ENCODE measurements at places on chromosomes 13 and 19. TPM values are rescaled to one million over a fixed set of nuclear protein-coding genes. Genes with fewer than 3 reads are reported as not detected.

The C13orf46 gene
- total RNA-seq, result under 0.01 TPM

The RDH8 gene
- not detected for total RNA-seq

The ATP8B3 gene
- 1.2 TPM for total RNA-seq

The C1QTNF9 gene
- not detected for total RNA-seq

The RFPL4A gene
- total RNA-seq, result not detected

The ZNF100 gene
- total RNA-seq, result 4.6 TPM

The XPO4 gene
- total RNA-seq, result 26.5 TPM

The CDX2 gene
- not detected for total RNA-seq

The CLDN10 gene
- total RNA-seq, result 1.7 TPM

The FBXO17 gene
- total RNA-seq, result 24.3 TPM

The FREM2 gene
- 0.24 TPM for total RNA-seq

The TMC4 gene
- total RNA-seq, result 38.2 TPM

The ELSPBP1 gene
- total RNA-seq, result not detected

The CDC42EP5 gene
- total RNA-seq, result 84.8 TPM

The SYCN gene
- not detected for total RNA-seq

The FGF22 gene
- not detected for total RNA-seq

The VSTM2B gene
- total RNA-seq, result not detected

The CEBPA gene
- total RNA-seq, result 16.1 TPM

The PGLYRP2 gene
- total RNA-seq, result not detected

The STX10 gene
- 68.7 TPM for total RNA-seq

The CADM4 gene
- total RNA-seq, result 13.3 TPM

The LILRB4 gene
- total RNA-seq, result under 0.01 TPM

The MIDN gene
- 12.8 TPM for total RNA-seq

The UHRF1 gene
- total RNA-seq, result 3.4 TPM

The LRRC8E gene
- total RNA-seq, result 19.0 TPM

Data from tracheal epithelial cell (primary cell).